Spinal cord (tissue), 10 donors: ENCODE measurements at places on chromosomes 7 and 10. TPM values are rescaled to one million over a fixed set of nuclear protein-coding genes. Genes with fewer than 3 reads are reported as not detected.

- DNase-seq: no peak
Observed at GRCh38 chr7:33114976-33115375, 5.8 kb upstream of the RP9 start.

- no peak for DNase-seq
Observed at GRCh38 chr7:121202125-121202524, 126.7 kb upstream of the WNT16 start.

DNA sequence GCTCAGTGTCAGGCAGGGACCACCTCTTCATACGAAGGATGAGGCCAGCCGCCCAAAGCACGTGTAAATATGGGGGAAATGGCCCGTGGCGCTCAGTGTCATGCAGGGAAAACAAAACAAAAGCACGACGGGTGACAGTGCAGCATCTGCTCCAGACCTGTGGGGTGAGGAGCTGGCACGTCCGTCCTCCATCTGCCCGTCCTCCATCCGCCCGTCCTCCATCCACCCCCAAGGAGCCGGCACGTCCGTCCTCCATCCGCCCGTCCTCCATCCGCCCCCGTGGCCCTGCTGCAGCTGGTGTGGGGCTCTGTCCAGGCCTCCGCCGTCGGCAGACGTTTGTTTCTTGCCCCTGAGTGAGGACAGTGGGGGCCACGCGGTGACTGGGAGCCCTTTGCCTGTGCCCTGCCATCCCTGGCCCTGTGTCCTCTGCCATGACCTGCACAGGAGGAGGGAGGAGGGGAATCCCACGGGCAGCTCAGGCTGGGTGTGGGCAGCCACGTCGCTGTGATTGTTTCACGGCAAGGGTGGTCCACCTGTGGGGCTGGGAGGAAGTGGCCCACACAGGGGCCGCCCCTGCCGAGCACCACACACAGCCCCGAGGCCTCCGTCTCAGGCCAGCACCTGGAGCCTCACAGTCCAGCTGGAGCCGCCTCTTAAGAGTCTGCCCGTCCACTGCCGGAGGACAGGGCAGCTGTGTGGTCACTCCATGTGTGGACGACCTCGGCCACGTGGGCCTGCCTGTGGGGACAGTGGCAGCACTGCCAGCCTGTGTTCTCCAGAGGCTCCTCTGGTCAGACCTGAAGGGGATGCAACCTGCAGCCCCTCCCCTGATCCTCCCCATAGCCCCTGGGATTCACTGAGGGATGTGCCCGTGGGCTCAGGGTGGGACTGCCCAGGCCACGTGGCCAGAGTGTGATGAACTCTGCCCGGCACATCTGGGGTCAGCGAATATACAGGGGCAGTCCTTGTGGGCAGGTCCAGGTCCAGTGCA is 38.2 kb upstream of the DPYSL4 start:
- no peak for DNase-seq

DNA sequence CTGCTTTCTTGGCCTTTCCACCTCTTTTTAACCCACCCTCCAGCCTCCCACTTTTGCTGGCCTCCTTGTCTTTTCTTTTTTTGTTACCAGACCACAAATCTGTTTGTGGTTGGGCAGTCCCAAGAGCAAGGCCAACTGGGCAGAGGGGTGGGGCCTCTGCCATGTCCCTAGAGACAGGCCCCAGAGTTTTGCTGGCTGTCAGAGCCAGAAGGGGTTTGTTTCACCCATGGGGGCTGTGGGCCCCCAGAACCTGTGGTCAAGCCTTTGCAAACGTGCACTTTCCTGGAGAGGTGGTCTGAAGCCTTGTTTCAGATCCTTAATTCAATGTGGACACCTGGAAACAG is 10.3 kb downstream of the ZMIZ1 start:
- no peak for DNase-seq

DNA sequence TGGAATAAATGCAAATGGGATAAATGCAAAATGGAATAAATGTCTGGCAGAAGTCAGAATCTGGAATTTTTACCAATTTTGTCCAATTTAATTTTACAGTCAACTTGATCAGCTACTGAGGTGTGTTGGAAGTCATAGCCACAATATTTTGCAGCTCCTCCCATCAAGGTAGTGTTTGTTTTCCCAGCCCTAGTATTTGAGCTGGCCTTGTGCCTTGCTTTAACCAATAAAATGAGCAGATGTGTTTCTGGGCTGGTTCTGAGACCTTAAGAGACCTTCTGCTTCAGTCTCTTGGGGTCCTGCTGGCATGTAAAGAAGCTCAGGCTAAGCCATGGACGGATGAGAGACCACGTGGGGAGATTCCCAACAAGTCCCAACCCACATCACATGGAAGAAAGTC is 42.7 kb upstream of the RSBN1L start:
- DNase-seq: no peak

GRCh38 chr10:58672845-58673244 is 160.2 kb downstream of the BICC1 start:
- no peak for DNase-seq

- no peak for DNase-seq
Observed at GRCh38 chr10:98528805-98529183, 82.1 kb upstream of the HPS1 start.

- no peak for DNase-seq
Observed at GRCh38 chr7:113486548-113486947, 368.2 kb upstream of the SMIM30 start.

GRCh38 chr10:110340816-110341215 is 36.1 kb upstream of the SMNDC1 start:
- DNase-seq: no peak

- peak; percentile 90 for DNase-seq
Observed at GRCh38 chr7:150322833-150323681, at the start of the genes ACTR3C and LRRC61. ACTR3C (minus strand) TSS chr7:150323545; CDS start chr7:150295296, 28,249 bp downstream. LRRC61 (plus strand) TSS chr7:150323355; CDS start chr7:150336862, 13,507 bp downstream.

- DNase-seq: peak; percentile 58
Observed at GRCh38 chr10:33005322-33006301, 47.6 kb upstream of the ITGB1 start.

DNA sequence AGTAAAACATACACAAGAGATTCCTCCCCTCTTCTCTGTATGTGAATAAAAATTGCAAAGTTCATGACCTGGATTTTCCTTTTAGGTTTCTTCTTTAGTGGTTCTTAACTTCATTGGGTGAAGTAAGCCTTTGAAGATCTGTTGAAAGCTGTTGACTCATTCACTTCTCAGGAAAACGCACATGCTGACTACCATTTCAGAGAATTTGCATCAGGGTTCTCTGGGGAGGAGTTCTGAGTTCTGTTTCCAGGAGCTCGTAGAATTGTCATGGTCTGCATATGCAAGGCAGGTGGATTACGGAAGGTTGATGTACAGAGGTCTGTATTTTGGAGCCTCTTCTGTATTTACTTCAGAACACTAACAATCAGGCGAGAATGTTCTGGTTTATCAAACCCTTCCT is 962 bp upstream of the SLC26A4 start:
- no peak for DNase-seq

- DNase-seq: no peak
Observed at GRCh38 chr10:99756159-99756558, 24.1 kb downstream of the CUTC start.

GRCh38 chr7:69871213-69871885 is 273.1 kb downstream of the AUTS2 start:
- DNase-seq: no peak

DNA sequence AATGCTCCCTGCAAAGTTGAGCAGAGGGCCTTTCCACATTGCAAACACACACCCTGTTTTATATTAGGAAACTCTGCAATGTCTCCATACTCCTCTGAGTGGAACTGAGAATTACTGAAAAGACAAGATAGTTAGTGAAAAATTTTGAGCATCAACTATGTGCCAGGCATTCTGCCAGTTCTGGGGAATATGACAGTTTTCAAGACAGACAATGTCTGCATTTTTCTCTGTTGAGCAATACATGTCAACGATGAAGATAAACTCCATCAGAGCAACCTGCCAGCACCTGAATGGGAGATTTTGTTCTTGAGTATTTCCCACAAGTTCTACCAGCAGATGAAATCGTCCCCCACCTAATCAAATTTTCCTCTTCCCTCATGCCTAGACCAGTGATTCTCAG is 203.4 kb upstream of the BMPER start:
- no peak for DNase-seq

- DNase-seq: no peak
Observed at GRCh38 chr7:132743974-132744373, 167.7 kb upstream of the PLXNA4 start.

The FANK1 gene
- 3.7 TPM for total RNA-seq

The NKX2-3 gene
- total RNA-seq: not detected

The PCDH15 gene
- 20.7 TPM for total RNA-seq

The LIPJ gene
- 0.40 TPM for total RNA-seq

The NKX6-2 gene
- 16.9 TPM for total RNA-seq

The EBF3 gene
- 83.1 TPM for total RNA-seq
